ENCODE measurements at places on chromosomes 12 and 14.

DNA sequence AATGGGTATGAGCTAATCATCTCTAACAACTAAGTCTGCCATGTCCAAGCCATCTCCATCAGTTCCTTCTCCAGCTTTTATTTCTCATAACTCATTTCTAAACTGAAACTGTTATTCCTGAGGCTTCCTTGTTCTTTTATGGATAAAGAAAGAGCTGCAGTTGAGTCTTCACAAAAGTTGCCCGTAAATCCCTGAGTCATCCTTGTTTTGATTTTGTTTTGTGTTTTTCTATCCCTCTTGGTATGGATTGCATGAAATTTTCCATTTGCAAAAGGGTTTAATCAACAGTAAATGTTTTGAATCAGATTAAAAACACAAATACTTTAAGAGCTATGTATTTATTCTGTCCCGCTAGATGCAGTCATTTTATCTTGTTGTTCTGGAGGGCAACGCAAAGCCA, 290.6 kb downstream of the EGLN3 start:
- DNase-seq = no peak

GRCh38 chr14:103840014-103840413, 7.4 kb downstream of the PPP1R13B start:
- DNase-seq = no peak

DNA sequence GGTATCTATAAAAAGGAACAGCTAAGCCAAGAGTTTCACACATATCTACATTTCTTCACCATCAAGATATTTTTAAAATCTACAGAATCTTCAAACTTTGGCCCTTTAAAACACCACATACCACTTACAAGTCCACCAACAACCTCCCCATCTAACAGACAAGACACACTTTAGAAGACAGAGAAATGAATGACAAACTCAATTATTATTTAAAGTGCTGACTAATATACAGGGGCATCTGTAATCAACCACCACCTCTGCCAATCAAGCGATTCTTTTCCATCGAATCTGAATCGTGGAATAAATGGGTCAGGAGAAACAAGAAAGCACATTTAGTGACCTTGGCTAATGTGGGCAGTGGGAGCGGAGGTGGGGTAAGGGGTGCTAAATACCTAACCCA, 7.7 kb downstream of the SETD3 start:
- DNase-seq = no peak

DNA sequence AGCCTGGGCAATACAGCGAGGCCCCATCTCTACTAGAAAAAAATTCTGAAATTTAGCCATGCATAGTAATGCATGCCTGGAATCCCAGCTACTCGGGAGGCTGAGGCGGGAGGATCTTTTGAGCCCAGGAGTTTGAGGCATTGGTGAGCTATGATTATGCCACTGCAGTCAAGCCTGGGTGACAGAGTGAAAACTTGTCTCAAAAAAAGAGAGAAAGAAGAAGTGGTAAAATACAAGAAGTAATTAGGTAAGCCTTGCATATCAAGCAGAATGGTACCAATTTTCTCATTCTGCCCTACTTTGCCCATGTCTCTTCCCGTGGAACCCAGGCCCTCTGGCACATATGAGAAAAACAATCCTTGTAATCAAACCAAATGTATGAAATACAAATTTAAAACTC, 70.7 kb downstream of the SUSD6 start:
- no peak for DNase-seq

DNA sequence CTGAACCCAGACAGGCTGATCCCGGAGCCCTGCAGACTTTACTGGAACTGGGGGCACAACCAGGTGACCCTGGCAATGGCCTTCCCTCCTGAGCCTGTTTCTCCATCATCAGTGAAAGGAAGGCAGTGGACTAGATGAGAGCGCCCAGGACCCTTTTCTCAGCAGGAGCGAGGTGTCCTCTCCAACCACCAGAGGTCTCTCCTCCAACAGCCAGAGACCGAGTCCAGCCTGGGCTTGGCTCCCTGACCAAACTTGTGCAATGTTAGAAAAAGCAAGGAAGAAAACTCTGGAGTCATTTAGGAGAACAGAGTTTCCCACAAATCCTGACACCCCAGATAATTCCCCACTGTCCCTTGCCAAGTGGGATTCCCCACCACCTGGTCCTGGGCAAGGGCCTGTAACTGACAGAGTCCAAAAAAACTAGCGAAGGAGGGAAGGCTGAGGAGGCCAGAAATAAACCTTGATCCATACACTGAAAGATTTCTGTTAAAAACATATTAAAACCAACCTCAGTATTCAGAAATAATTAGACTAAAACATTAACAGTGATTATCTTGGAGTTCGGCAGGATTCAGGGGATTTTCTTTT, 9.0 kb downstream of the RPS6KL1 start:
- DNase-seq = no peak

- DNase-seq = no peak
Observed at GRCh38 chr12:3142386-3142785, 65.2 kb downstream of the TSPAN9 start.

DNA sequence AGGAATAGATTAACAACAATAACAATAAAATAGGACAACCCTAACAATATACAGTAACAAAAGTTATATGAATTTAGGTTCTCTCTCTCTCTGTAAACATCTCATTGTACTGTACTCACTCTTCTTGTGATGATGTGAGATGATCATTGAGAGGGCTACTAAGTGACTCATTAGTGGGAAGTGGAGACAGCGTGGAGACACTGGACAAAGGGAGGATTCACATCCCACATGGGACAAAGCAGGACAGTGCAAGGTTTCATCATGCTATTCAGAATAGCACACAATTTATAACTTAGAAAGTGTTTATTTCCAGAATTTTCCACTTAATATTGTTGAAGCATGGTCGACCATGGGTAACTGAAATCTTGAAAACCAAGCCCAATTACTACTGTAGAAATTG, 26.0 kb upstream of the SPATA7 start:
- no peak for DNase-seq

DNA sequence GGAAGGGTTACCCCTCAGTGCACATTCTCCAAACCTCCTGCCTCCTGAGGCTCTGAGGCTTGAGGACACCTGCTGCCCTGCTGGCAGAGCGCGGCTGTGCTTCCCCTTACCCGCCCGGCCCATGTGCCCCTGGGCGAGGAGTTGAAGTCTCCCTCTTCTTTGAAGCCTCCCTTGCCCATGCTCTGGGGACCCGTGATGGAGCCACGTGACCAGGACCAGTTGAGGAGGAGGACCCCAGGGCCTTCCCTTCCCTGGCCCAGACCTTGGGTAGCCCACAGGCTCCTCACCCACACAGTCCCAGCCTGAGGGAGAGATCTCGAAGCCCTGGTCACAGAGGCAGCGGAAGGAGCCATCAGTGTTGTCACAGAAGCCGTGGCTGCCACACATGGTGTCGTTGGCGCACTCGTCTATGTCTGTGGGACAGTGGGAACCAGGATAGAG, 12.9 kb downstream of the ISCA2 start:
- DNase-seq = no peak

DNA sequence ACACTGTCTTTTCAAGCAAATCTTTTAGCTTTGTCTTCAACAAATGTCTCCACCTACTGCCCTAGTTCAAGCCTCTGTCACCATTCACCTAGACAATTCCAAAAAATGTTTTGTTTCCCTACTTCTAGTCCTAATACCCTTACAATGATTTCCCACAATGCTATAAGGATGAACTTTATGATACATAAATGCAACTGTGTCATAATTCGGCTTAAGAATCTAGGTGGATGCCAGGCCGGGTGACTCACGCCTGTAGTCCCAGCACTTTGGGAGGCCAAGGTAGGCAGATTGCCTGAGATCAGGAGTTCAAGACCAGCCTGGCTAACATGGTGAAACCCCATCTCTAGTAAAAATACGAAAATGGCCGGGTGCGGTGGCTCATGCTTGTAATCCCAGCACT, 20.7 kb upstream of the CREBL2 start:
- DNase-seq = no peak
